ENCODE measurements at places on chromosomes 6 and 20.

DNA sequence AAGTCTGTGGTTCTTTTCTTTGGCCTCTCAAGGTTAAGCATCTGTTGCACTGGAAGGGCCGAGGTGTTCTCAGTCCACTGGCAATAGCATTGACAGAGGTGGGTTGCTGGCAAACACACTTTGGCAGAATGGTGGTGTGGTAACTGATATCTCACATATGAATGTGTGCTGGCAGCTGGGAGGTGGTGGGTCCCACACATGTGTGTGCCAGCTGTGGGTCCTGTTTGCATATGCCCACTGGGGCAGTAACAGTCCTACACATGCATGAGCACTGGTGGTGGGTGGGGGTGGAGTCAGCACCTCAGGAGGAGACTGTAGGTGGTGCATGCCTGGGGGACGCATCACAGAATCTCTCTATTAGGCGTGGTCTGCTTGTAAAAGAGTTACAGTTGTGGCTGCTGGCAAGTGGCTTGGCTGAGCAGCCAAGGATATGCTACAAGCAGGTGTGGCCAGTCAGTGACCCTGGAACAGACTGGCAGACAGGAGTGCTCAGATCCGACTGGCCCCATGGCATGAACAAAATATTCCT is 934.3 kb downstream of the GRIK2 start:
- DNase-seq, result no peak

- DNase-seq, result no peak
Measured at GRCh38 chr6:1595271-1596087, 14.2 kb upstream of the FOXC1 start.

GRCh38 chr6:156791320-156791850 is 14.2 kb downstream of the ARID1B start:
- no peak for DNase-seq

DNA sequence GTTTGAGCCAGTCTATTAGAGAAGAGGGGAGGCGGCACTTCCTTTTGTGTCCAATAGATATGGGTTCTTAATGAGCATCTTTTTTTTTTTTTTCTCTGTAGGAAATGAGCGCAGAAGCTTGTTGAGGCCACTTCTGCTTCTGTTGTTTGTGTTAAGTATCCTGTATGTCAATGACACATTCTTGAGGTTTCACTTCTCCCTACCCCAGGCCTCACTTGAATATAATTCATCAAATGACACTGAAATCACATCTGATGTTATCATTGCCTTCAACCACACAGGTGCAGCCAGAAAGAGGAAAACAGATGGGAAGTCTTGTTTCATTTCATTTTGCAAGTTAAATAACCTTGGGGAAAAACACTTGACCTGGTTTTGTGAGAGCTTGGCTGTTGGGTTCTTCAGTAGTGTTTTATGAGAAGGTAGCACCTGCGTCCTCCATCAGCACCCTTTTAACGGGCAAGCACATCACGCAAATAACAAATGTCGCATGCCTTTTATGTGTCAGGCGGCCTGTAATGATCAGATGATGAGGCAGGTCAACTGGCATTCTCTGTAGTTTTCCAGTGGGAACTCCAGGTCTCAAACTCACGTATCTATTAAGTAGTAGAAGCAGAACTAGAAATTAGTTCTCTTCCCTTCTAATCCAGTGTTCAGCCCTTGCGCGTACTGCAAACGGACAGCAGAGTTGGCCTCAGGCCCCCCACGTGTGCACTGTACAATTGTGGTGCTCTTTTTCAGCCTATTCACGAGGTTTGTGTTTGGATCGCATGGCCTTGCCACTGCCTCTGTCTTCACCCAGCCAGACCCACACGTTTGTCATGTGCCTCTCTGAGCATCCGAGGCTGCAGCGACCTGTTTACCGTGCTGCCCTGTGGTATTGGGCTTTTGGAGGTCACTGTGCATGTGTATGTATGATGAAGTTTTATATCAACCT is 23.5 kb downstream of the PLEKHG1 start:
- DNase-seq, result no peak

- DNase-seq, result no peak
Measured at GRCh38 chr20:36435592-36436541, 105.5 kb upstream of the MYL9 start.

GRCh38 chr20:37270576-37271420 is 9.2 kb upstream of the GHRH start:
- DNase-seq, result no peak

- DNase-seq, result no peak
Measured at GRCh38 chr6:38434051-38434450, 205.7 kb downstream of the BTBD9 start.

GRCh38 chr20:10255846-10256245 is 37.2 kb downstream of the SNAP25 start:
- DNase-seq, result no peak

- no peak for DNase-seq
Measured at GRCh38 chr20:8291873-8292272, 159.8 kb downstream of the PLCB1 start.

- no peak for DNase-seq
Measured at GRCh38 chr6:162289972-162290371, 437.6 kb downstream of the PRKN start.

DNA sequence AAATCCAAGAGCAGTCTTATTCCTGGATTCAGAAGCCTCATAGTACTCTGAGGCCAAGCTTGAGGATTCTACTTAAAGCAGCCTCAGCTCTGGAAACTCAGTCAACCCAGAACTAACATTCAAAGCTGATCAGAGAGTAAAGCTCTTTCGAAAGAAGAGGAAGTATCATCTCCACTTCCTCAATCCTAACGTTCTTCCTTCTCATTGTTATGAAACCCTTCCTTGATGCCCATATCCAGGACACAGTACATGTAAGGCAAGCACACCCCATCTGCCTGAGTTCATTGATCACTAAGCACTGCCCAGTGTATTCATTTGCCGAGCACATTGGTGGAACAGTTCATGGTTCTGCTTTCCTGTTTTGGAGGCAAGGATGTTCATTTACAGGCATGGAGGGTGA is at the start of gene IPCEF1:
Gene IPCEF1, minus strand, starts transcription at position 114 of the 400 bp plus-strand sequence. CDS start 90,856 bp downstream, outside the sequence.
- DNase-seq, result no peak

DNA sequence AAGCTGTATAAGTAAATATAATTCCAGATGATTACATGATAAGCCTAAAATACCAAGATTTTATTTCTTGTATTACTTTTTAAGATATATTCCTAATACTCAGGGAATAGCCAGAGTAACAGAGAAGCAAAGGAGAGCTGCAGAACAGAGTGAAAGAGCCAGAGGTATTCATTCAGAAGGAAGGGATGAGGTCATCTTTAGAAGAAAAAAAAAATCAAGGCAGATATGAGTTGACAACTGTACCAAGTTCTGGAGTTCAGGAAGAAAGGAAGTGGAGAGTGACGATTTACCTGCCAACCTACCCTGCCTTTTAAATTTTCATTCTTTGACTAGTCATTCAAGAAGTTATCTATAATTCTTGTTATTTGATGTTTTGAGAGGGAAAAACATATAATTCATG is 28.8 kb upstream of the NHSL1 start:
- no peak for DNase-seq

GRCh38 chr6:41214559-41215238 is 13.4 kb upstream of the TREML4 start:
- DNase-seq, result no peak
